ENCODE measurements at places on chromosomes 7 and 10.

- DNase-seq, result no peak
Observed at GRCh38 chr7:121557034-121557892, 161.2 kb upstream of the FAM3C start.

- DNase-seq, result no peak
Observed at GRCh38 chr10:107546986-107547385, 382.5 kb upstream of the SORCS1 start.

- DNase-seq, result no peak
Observed at GRCh38 chr7:83879063-83879462, 230.1 kb upstream of the SEMA3E start.

GRCh38 chr10:73366381-73367298 is 8.0 kb upstream of the CFAP70 start:
- no peak for DNase-seq

DNA sequence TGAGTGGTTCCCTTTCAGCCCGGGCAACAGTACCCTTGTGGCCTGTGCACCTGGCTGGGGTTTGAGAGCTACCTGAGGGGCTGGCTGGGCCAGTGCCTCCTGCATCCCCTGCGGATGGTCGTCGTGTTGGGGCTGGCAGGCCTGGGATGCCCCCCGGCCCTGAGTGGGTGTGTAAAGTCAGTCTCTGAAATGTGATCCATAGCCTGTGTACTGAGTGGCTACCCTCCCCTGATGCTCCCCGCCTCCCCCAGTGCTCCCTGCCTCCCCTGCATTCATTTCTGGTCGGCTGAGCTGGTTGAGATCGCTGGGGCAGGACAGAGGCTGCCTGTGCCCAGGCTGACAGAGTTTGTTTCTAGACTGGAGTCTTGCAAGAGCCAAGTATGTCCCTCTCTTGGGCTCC is 9.3 kb downstream of the ZNF316 start:
- DNase-seq, result no peak

DNA sequence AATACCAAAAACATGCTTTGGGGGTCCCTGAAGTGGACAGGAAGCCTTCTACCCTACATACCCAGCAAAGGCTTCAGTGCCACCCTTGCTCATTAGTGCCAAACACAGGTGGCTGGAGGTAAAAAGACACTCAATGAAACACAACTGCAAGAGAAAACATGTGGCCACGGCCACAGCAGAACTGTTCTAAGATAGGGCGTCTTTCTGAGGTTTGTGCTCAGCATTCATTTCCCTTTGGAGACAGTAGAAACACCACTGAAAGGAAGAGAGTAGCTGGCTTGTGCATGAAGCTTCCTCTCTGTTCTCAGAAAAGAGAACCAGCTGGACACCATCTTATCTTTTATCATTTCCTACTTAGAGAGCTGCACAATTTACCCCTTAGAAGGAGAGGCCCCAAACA is 143.0 kb downstream of the PLXNA4 start:
- no peak for DNase-seq

DNA sequence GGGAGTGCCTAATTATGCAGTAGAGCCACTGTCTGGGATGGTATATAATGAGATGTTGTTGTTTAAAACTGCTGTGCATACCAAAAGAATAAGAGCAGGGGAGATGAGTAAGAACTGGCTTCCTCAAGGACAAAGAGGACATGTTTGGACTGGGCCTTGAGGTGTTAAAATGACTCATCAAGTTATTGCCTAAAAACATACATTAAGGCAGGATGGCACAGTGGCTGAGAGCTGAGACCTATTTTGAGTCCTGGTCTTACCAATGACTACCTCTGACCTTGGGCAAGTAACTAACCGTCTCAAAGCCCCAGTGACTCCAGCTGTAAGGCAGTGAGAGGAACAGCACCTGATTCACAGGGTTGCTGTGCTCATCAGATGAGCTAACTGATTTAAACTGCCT is 71.1 kb downstream of the CFAP58 start:
- no peak for DNase-seq

DNA sequence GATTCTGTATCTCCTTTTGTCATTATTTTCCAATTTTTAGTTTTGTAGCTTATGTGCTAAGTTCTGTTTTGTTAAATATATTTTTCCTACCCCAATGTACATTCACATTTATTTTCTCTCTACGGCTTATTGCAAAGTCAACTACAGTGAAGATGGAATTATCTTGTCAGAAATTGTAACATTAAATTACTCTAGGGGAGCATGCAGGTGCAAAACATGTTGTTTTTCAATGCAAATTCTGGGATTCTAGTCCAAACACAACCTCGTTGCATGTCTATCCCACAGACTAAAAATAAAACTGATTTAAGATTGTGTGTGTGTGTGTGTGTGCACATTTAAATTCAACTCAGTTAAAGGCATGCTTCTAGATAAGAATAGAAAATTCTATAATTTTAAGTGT is 529.1 kb upstream of the POM121L12 start:
- no peak for DNase-seq

- DNase-seq, result no peak
Observed at GRCh38 chr10:35203745-35204144, 77.1 kb downstream of the CREM start.

DNA sequence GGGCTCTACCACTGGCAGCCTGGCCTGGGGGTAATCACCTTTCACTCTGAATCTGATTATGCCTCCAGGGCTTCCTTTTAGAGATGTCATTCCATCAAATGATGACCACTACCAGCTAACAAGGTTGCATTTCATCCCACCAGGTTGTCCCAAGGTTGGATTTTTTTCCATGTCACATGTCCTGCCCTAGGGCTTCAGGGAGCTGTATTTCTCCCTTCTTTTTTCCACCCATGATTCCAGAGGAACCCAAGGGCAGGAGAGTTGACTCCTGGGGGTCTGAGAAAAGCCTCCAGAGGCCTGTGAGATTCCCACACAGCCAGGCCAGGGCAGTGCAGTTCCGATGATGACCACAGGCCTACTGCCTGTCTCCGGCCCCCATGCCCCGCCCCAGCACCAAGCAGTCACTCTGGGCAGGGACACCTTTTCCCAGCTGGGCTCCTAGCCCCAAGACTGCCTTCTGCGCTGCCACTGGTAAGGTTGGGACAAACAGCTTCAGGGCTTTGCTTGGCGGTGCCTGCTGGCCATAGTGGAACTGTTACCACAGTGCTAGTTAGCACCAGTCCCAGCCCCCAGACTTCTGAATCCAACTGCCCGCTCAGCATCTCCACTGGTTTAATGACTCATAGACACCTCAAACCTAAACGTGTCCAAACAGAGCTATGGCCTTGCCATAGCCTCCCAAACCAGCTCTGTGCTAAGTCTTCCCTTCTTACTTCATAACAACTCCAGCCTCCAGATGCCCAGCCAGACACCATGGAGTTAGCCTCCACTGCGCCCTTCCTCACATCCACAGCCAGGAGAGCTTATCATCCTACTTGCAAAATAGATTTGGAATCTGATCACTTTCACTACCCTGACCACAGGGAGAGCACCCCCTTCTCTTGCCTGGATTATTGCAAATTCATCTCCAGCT is 133.7 kb downstream of the ARHGAP22 start:
- no peak for DNase-seq

GRCh38 chr10:71505862-71506261 is 109.1 kb downstream of the CDH23 start:
- DNase-seq, result no peak

DNA sequence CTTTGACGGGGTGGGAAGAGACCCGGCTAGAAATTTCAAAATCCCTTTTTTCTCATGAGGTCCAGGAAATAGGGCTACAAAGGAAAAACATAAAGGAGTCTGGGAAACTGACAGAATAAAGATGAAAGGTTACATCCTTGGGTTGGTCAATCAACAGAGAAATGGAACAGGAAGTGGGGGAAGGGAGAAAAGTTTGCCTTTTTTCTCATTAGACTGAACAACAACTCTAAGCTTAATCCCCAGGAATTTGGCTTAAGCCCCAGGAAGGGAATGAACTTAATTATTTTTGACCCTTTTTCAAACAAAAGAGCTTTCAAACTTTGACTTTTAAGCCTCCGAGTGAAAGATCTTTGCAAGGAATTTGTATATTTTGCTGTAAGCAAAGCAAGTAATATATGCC is 32.7 kb downstream of the LGI1 start:
- DNase-seq, result no peak

DNA sequence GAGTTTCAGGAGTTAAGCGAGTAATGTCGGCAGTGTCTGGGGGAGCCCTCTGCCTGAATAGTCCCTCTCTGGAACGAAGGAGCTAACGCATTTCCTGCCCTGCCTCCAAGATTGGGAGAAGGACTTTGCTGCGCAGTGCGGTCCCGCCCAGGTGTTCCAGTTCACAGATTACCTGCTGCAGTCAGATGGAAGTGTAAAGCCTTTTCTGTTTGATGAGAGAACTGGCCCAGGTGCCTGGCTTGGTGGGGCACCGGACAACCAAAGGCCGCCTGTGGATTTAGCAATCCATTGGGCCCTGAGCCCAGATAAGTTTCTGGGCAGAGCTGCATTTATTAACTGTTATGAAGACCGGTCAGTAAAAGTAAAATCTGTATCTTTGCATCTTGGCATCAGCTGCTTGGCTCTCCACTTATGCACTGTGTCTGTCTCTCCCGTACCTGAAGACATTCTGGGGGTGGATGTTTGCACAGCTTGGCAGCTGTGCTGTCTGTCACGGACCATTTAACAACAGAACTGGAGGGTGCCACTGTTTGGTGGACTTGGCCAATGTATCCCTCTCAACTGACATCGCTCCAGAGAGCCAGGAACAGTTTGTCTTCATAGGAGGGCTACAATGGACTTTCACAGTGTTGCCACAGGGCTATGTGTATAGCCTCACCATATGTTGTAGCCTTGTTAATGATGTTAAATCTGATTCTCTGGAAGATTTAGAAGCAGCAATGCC is 654.7 kb upstream of the ZWINT start:
- DNase-seq, result no peak

GRCh38 chr10:127462643-127463295 is 86.3 kb upstream of the NPS start:
- no peak for DNase-seq

DNA sequence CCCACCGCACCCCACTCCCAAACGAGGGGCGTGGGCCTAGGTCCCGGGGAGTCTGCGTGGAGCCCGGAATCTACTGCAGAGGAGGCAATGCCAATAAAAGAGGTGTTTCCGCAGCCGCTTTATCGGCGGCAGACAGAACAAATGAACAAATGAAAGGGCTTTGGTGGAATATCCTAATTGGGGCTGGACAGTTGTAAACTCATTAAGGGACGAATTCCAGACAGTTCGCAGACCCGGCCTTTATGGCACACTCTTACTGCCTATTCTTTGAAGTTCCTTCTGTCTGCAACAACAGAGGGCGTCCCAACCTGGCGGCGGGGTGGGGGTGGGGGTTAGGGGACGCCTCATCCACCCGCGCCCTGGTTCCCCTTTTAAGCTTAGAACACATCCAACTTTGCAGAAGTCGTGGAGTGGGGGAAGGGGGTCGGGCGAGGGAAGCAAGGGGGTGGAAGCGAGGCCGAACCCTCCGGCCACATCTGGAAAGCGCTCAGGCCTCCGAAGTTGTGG is 4.1 kb downstream of the HOXA9 start:
- DNase-seq, result no peak

GRCh38 chr7:7251742-7252141 is 69.4 kb downstream of the C1GALT1 start:
- no peak for DNase-seq

- no peak for DNase-seq
Observed at GRCh38 chr7:98418271-98418635, 17.4 kb upstream of the BAIAP2L1 start.

GRCh38 chr7:31007634-31008033 is 43.9 kb downstream of the GHRHR start:
- DNase-seq, result no peak

DNA sequence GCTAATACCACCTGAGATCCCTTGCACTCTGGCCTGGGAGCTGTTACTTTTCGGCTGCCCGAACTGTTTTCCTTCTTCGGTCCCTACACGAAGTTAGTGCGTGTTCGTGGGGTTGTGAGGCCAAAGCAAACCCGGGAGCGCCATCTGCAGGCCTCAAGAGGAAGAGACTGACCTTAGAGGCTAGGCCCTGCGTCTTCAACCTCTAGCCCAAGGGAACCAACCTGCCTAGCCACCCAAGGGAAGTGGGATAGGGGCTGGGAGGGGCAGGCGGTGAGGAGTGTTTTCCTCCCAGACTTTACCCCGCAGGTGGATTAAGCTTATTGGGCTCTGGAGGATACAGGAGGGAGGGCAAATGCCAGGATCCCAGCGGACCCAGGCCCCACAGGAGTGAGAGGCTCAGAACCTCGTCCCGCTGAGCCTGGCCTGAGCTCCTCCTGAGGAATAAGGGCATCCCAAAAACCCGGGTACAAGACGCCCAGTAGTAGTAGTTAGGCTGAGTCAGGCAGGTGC is 1.7 kb upstream of the PAX2 start:
- peak; percentile 25 for DNase-seq

- DNase-seq, result no peak
Observed at GRCh38 chr7:81470724-81471379, 299.0 kb downstream of the HGF start.

- DNase-seq, result no peak
Observed at GRCh38 chr10:128689667-128690066, 563.4 kb upstream of the MKI67 start.

GRCh38 chr7:45007571-45008328 is 7.7 kb downstream of the CCM2 start:
- DNase-seq, result no peak

- no peak for DNase-seq
Observed at GRCh38 chr10:5511231-5511884, 12.0 kb upstream of the CALML5 start.

GRCh38 chr10:31135171-31135570 is 103.5 kb upstream of the ZNF438 start:
- DNase-seq, result no peak

GRCh38 chr10:24153031-24153430 is 55.9 kb upstream of the KIAA1217 start:
- no peak for DNase-seq

- DNase-seq, result no peak
Observed at GRCh38 chr10:57694956-57695608, 572.6 kb downstream of the IPMK start.

DNA sequence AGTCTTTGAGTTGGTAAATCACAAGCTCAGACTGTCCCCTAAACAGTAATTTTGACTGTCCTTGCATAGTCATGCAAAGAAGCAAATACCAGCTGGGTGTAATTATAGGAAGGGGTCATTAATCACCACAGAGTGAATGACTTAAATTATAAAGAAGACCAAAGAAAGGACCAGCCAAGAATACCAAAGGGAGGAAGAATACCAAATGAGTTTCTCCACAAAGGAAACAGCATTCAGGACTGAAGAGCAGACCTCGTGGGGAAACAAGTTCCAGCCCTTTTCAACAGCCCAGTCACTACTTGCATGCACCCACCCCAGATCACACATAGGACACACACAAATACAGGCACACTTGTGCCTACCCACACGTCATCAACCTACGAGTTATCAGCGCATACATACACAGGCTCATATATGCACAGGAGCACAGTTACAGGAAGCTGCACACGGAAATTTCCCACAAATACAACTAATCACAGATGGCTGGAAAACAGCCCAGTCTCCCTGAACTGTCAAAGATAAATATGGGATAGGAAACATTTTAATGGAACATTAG is 77.6 kb downstream of the DENND2A start:
- DNase-seq, result no peak

DNA sequence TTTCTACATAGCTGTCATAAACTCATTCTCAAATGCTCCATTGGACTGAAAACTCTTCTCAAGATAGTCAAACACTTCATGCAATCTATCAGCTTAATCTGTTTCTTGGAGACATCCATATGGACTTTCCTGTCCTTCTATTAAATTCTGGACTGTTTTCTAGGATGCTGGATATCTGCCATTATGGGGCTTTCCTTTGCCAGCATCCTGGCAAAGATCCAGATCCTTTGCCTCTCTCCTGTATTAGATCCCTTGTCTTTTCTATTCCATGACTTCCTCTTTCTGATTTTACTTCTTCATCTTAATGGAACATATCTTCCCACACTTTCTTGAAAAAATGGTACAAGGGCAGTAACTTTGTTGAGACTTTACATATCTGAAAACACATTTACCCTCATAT is 35.9 kb upstream of the SKAP2 start:
- DNase-seq, result no peak
